ENCODE measurements at places on chromosomes 7 and 10. TPM values are rescaled to one million over a fixed set of nuclear protein-coding genes. Genes with fewer than 3 reads are reported as not detected.

The FXYD4 gene
- not detected for total RNA-seq

The VOPP1 gene
- 108 TPM for total RNA-seq

The TAS2R41 gene
- not detected for total RNA-seq

The SPRN gene
- total RNA-seq = 6.1 TPM

The IQCE gene
- 22.3 TPM for total RNA-seq

The PRPF18 gene
- 39.8 TPM for total RNA-seq

The EBF3 gene
- total RNA-seq = 0.31 TPM

The UTF1 gene
- total RNA-seq = not detected

The SPDYE2 gene
- not detected for total RNA-seq

The CCDC71L gene
- 91.9 TPM for total RNA-seq

The IGFBP3 gene
- 4.2 TPM for total RNA-seq

The PLEKHS1 gene
- not detected for total RNA-seq

The VWDE gene
- total RNA-seq = 1.4 TPM

The IDE gene
- total RNA-seq = 19.7 TPM

The KEL gene
- 3.0 TPM for total RNA-seq

The HIF1AN gene
- 14.0 TPM for total RNA-seq

The SH2D4B gene
- 1.4 TPM for total RNA-seq

The OR13A1 gene
- total RNA-seq = not detected

The NPY4R2 gene
- 0.31 TPM for total RNA-seq

The HGF gene
- total RNA-seq = 5.9 TPM

The PAX4 gene
- not detected for total RNA-seq

The DNAJB6 gene
- total RNA-seq = 179 TPM

The TSPAN12 gene
- total RNA-seq = 7.2 TPM

The TEX36 gene
- not detected for total RNA-seq

The EEF1AKMT2 gene
- total RNA-seq = 53.8 TPM

The C10orf105 gene
- total RNA-seq = under 0.01 TPM

The RNLS gene
- 2.8 TPM for total RNA-seq

The WDR86 gene
- 50.2 TPM for total RNA-seq

The SDHAF3 gene
- 13.3 TPM for total RNA-seq

The GPER1 gene
- 1.1 TPM for total RNA-seq

The MYOZ1 gene
- 0.78 TPM for total RNA-seq

The CDC14C gene
- total RNA-seq = 0.31 TPM

The FAM237B gene
- not detected for total RNA-seq

The SORBS1 gene
- total RNA-seq = 123 TPM

The IPMK gene
- total RNA-seq = 40.4 TPM

The HIPK2 gene
- 12.0 TPM for total RNA-seq

The GIMAP1 gene
- 0.94 TPM for total RNA-seq

The C10orf53 gene
- not detected for total RNA-seq

The UCN3 gene
- total RNA-seq = not detected

The CADPS2 gene
- total RNA-seq = 20.9 TPM

The PON3 gene
- 0.47 TPM for total RNA-seq

The USP6NL gene
- total RNA-seq = 40.2 TPM

The TMEM178B gene
- 50.7 TPM for total RNA-seq

The LSM5 gene
- total RNA-seq = 27.1 TPM
